ENCODE measurements at places on chromosomes 5 and 9.

GRCh38 chr9:18531136-18532065, 57.4 kb downstream of the ADAMTSL1 start:
- no peak for DNase-seq

GRCh38 chr5:160626322-160626721, 204.7 kb downstream of the PTTG1 start:
- DNase-seq: no peak

DNA sequence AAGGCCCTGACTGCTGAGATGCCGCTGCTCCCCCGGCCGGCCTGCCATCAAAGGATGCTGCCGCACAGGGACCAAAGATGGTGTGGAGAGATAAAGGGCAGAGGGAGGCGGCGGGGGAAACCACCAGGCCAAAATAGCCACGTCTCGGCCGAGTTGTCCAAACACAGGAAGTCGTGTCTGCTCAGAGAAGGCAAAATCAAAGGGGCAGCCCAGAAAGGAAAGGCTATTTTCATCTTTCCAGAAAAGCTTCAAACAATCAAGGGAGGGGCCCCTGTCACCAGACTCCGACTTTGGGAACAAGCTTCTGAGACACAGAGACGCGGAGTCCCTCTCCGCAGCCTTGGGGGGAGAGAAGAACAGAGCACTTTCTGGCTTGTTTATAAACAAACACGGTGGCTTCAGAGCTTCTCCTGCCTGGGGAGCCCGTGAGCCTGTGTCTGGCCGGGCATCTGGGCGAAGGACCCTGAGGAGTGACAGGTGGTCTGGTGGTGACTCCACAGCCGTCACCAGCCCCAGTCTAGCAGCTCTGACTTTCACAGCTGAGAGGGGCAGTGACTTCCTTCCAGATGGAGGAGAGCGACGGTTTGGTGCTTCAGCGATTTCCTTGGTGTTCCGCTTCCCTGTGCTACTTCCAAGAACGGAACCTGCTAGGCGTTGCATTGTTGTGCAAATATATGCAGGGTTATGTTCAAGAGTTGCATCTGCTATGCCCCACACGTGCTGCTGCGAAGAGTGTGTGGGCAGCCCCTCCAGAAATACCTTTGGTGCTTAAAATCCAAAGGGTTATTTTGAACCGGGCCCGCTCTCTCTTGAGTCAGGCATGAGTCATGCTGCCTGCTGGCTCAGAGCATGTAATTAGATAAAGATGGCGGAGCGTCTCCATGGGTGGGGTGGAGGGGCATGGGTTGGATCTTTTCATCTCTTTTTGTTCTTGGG, 24.0 kb downstream of the ADAMTSL2 start:
- DNase-seq: no peak

DNA sequence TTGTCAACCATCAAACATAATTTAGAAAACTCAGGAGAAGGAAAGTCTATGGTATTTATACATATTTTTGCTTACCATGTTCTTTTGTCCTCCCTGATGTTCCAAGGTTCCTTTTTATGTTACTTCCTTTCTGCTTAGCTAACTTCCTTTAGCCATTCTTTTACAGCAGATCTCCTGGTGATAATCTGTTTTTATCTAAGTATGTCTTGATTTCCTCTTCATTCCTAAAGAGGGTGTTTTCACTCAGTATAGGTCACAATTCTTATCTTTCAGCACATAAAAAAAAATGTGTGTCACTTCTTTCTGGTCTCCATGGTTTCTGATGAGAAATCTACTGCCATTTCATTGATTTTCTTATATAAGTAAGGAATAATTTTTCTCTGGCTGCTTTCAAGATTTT, 384.4 kb upstream of the PDE4D start:
- no peak for DNase-seq

DNA sequence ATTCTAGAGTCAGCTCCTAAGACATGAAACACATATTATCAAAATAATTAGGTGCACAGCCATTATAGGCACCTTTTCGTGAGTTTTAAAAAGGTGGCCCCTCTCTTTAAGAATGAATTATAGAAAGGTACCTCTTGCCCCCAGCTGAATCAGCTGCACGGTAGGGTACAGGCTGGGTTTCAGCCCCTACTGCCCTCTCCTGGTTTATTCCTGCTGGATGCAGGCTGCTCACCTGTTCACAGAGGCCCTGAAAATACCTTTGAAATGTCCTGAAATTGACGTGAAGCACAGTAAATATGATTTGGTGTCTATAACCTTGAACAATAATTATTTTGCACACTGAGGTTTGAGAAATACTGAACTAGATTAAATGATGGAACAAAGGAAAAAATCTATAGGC, 504.8 kb upstream of the SGCD start:
- DNase-seq: no peak

DNA sequence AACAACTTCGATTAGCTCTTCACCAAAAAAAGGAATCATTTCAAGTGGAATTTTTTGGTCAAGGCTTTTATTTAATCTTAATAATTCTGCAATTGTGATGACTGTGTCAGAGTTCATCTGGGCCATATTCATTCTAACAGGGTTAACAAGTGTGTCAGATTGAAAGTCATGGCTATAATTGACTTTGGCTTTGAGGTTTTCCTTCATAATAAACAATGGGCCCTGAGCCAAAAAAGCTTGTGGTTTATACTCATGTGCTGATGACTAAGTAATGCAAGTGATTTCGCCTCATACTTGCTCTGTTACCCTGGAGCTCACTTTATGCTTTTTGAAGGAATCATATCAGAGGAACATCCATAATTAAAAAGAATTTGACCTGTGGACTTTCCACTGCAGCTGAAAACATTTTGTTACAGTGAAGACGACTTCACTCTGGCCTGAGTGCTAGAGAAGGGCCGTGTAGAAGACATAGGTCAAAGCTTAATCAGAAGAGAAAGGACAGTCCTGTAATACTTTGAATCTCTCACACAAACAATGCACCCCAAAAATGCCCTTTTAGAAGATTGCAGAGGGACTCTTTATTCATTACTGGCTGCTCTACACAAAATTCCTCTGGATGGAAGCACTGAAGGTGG, 101.7 kb downstream of the GDNF start:
- no peak for DNase-seq

- no peak for DNase-seq
Measured at GRCh38 chr5:178399701-178400095, 167.1 kb upstream of the PHYKPL start.

- no peak for DNase-seq
Measured at GRCh38 chr5:67289763-67290521, 93.3 kb upstream of the CD180 start.

DNA sequence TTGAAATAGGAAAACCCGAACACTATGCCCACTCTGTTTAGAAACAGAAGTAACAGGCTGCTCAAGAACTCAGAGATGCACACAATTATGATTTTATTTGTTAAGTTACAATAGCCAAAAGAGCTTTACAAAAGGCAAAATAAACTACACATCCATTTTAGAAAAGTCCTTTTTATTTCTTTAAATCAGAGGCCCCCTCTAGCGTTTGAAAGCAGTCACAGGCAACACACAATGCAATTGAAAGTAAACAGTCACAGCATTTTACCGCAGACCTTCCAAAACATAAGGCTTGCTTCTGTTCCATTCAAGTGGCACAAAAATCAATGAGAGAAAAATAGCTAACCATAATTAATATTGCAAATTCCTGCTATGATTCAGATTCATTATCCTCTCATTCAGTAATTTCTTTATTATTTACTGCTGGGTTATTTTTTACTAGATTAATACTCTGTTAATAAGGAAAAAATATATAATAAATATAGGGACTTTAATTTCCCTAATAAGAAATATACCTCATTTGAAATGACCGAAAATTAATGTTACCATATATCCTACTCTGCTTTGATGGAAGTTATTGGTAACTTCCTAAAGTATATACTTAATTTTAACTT, 78.3 kb downstream of the CEP120 start:
- DNase-seq: no peak

GRCh38 chr9:2459756-2460155, 161.8 kb upstream of the VLDLR start:
- DNase-seq: no peak

DNA sequence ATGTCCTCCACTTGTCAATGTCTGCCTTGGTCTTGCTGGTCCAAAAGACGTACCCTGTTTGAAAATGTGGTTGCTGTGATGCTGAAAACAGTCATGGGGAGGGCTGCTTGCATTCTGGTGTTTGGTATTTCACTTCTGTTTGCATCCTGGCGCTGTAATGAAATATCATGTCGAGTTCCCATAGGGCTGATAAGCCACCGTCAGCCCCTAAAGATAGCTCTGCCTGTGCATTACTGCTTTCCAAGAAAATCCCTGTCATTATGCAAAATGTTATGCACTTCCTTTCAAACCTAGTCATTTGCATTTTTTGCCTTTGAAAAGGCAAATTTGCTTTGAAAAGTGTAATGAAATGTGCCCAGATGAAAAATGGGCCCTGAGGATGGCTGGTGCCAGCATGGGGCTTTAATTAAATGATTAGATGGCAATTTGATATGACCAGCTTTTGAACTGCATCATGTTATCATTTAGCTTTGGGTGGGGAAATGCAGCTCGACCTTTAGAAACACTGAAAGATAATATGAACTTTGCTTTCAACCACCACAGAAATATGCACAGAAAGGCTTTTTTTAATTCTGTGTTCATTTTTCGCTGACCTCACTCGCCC, 374.4 kb upstream of the SGCD start:
- no peak for DNase-seq

DNA sequence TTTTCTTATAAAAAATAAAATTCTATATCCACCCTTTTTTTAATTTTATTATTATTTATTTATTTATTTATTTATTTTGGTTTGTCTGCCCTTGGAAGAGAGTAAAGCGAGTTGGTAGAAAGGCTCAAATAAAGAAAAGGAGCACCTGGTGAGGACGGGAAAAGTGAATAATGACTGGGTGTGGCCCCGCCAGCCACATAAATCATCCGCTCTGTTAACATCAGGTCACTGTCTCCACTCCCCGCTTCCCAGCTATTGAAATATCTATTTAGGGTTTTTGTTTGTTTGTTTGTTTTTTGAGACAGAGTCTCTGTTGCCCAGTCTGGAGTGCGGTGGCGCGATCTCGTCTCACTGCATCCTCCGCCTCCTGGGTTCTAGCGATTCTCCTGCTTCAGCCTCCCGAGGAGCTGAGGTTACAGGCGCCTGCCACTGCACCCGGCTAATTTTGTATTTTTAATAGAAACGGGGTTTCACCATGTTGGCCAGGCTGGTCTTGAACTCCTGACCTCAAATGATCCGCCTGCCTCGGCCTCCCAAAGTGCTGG, 844 bp downstream of the POLR3G start:
- DNase-seq: no peak

GRCh38 chr5:154755361-154756008, at the start of gene LARP1:
TSS of gene LARP1 (plus strand) at chr5:154755377. CDS start at chr5:154755758, 381 bp downstream.
- DNase-seq: no peak

- no peak for DNase-seq
Measured at GRCh38 chr9:122134822-122135528, 24.6 kb downstream of the NDUFA8 start.

GRCh38 chr5:56105511-56106291, 110.9 kb upstream of the IL6ST start:
- no peak for DNase-seq

- DNase-seq: peak; percentile 54
Measured at GRCh38 chr5:169581580-169582227, 1.9 kb upstream of the SPDL1 start.

DNA sequence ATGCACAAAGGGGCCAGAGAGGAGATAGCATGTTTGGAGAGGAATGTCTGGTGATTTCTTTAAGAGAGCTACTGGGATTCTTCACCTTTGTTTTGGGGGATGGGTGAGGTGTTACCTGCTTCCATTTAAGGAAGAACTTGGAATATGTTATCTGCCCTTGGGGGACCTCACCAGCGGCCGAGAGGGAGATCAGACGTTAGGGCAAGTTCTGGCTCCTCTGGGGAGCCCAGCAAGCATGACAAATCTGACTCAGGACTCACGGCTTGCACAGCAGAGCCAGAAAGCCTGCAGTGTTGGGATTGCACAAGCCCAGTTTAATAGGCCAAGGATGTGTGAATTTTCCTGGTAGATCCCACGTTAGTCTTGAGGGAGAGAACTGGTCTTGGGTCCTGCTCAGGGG, 40.3 kb downstream of the SLC28A3 start:
- no peak for DNase-seq

GRCh38 chr5:136799806-136800372, 434.5 kb upstream of the TRPC7 start:
- no peak for DNase-seq

GRCh38 chr9:129998491-129999140, 44.4 kb downstream of the FNBP1 start:
- DNase-seq: no peak

GRCh38 chr9:131092030-131092429, 4.3 kb upstream of the AIF1L start:
- no peak for DNase-seq

DNA sequence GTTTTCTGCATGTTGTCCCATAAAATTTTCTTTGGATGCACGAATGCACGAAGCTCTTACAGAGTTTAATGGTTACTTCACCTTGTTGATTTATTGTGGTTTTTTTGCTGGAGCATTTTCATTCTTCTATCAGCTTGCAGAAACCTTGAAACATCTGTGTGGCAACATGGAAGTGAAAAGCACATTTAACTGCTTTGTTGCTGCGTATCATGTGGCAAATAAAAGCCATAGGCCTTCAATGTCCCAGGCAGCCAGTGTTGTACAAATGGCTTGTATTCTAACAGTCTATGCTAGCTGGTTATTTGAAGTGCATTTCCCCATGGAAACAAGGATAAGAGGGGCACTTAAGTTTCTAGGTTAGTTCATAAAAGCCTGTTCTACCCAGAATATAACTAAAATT, 42.5 kb upstream of the RASGRF2 start:
- no peak for DNase-seq

- DNase-seq: no peak
Measured at GRCh38 chr9:36194326-36195000, 3.7 kb downstream of the CLTA start.

- DNase-seq: no peak
Measured at GRCh38 chr5:95352691-95353090, 38.5 kb upstream of the FAM81B start.

- DNase-seq: no peak
Measured at GRCh38 chr9:92528522-92528849, 7.3 kb downstream of the ECM2 start.

GRCh38 chr5:131617140-131617822, 17.7 kb downstream of the RAPGEF6 start:
- DNase-seq: no peak

- DNase-seq: peak; percentile 28
Measured at GRCh38 chr5:21802869-21803490, 1050.2 kb downstream of the CDH12 start.

- DNase-seq: no peak
Measured at GRCh38 chr9:90288275-90288639, 354.4 kb downstream of the DIRAS2 start.

DNA sequence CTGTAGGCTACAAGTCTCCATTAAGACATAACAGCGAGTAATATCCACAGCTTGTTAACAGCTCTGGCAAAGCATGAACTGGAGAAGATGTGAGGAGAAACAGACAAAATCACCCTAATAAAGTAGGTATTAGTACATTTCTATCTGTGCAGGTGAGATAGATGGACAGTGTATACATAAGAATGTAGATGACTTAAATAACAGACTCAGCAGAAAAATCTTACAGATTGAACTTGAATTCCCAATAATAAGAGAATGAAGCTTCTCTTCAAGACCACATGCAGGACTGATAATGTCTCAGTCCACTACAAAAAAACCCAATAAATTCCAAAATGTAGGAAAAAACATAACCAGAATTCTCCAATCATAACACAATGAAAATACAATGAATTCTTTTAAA, 153.0 kb downstream of the IRX2 start:
- no peak for DNase-seq

GRCh38 chr9:124452326-124452725, 2.1 kb downstream of the ADGRD2 start:
- DNase-seq: no peak
